ENCODE measurements at places on chromosomes 3 and 15. TPM values are rescaled to one million over a fixed set of nuclear protein-coding genes. Genes with fewer than 3 reads are reported as not detected.

DNA sequence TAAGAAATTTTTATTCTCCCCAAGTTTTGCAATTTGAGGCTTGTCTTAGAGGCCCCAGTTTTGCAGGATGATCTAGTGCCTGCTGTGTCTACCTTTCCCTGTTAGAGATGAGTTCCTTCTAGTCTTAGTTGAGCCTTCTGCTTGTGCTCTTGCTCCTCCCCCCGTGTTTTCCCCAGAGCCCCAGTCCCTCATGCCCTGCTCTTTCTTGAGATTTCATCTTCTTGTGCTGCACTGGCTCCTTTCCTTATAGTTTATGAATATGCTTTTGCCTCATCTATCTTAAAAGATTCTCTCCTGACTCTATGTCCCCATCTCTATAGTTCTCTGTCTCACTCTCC, 4.7 kb downstream of the GAP43 start:
- H3K27ac ChIP-seq, result no peak overlapping the region
- H3K36me3 ChIP-seq, result no peaks in the 10 kb centered on the region

- no peak overlapping the region for H3K27ac ChIP-seq
- H3K4me3 ChIP-seq, result no peak overlapping the region
- H3K4me1 ChIP-seq, result peaks cover 35% of the 10 kb centered on the region
Measured at GRCh38 chr3:147614210-147614609, 205.0 kb downstream of the ZIC1 start.

The C2CD4B gene
- 2.9 TPM for total RNA-seq

The WDR82 gene
- total RNA-seq, result 96.8 TPM

Measured in type B pancreatic cell (in vitro differentiated cells).